ENCODE measurements at places on chromosomes 1 and 21. TPM values are rescaled to one million over a fixed set of nuclear protein-coding genes. Genes with fewer than 3 reads are reported as not detected.

DNA sequence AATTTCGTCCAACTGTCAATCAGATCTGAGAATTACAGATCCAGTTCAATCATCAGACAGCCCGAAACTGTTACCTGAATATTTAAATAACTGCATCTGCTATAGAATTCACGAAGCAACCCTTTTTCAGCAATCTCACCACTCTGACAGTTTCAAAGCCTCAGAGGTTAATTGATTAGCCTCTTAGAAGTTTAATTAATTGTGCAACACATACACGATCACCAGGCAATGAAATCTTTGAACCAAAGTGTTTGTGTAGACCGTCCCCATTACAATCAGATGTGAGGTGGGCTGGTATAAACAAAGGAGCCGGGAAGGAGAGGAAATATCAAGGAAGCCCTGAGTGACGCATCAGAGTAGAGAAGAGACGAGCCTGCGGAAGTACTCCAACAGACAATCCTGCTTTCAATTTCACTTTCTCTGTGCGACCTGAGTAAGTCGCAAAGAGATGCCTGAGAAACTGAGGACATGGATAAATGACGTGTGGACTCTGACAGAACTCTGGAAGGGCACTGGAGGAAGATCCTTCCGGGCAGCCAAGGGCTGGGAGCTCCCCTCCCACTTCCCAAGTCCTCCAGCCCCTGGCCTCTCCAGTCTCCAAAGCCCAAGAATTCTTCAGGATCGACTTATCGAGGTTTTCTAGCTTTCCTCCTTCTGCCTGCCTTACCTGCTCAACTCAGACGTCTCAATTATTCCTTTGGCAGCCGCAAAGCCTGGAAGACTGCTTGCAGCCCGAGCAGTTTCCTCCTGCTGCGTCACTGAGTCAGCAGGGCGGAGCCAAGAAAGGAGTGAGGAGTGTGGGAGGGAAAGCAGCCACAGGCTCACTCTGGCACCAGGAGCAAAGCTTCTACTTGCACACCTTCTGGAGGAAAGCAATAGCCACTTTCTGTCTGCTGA lies at the start of gene RNASEL:
Gene RNASEL (minus strand): TSS at position 757 of the 897 bp plus-strand sequence. CDS start 2,450 bp downstream, outside the sequence.
- no peak for DNase-seq

LDLRAD1 gene
- not detected for total RNA-seq

S100A2 gene
- total RNA-seq: 3.9 TPM

DNA sequence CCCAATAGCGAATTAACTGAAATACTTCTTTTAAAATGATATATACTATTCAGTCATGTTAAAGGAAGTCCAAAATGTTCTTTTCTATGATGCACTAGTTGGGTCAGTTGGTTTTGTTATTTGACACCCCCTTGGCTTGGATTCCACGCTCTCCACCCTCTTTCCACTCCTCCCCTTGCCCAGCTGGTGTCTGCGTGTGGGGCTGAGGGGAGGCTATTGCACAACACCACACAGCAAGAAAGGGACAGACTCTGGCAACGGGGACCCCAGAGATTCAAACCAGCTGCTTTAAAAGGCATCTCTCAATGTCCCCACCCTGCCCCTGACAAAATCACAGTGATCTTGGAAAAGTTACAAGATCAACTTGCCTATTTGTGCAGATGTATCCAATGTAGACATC lies 394.3 kb downstream of the TGFB2 start:
- no peak for DNase-seq

DNA sequence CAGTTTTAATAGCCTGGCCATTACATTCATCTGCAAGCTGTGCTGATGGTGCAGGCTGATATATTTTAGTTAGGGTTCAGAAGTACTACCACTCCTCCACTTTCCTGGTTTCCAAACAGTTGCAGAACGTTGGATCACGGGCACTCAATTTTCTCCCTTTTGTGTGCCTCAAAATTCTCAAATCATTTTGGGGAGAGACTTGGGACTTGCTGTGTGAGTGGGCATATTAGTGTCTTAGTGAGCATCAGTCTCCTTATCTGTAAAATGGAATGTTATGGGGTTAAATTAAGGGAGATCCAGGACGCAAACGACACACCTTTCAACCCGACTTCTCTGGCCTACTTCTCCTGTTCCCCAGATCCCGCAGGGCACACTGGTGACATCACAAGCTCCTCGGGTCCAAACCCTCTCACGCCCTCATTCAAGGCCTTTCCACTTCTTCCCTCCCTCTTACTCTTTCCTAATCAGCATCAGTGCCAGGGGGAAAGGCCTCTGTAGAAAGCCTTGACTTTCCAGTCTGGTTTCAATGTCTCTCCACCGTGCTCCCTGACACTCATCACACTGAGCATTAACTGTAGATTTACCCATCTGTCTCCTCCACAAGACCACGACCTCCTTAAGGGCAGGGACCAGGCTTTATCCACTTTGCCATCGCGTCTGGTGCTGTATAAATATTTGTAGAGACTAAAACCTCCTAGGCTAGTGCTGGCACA lies 1.2 kb downstream of the PIGP start:
- DNase-seq: no peak

DNA sequence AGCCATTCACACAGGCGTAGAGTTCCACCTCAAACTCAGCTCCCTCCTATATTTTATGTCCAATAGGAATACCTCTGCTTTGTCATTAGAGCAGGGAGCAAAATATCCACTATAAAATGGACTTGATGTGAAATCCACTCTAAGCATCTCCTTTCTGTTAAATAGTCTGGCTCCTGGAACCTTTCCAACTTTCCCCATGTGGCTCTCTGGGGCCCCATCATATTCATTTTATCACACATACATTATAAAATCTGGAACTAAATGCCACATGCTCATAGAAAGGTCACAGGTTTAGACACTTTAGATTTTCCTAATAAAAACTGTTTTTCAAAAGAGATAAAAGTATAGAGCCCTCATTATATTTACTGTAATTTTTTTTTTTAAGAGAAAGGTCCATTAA lies 82.1 kb downstream of the PTPN14 start:
- DNase-seq: no peak

GRCh38 chr1:160429702-160430535 lies 29.6 kb downstream of the VANGL2 start:
- DNase-seq: no peak

DNA sequence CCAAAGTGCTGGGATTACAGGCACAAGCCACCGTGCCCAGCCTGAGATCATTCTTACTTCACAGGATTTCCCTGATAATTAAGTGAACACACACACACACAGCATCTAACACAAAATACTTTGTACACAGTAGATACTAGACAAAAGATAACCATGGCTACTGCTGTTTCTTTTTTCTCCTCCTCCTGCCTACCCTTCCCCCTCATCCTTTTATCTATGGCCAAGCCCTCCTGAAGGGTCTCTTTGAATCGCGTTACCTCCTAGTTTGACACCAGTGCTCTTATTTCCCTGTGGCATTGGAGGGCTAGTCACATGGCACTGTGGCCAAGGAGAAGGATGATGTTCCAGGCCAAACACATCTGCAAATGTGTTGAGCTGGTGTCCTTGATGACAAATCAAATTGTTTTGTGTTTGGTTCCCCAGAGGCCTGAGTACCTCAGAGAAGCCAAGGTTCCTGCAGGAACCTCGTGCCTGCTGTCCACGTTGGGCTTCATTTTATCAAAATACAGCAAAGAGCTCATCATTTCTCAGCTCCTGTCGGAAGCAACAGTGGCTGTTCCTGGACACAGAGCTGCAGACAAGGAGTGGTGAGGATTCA lies 20.6 kb downstream of the NDUFS5 start:
- no peak for DNase-seq

DNA sequence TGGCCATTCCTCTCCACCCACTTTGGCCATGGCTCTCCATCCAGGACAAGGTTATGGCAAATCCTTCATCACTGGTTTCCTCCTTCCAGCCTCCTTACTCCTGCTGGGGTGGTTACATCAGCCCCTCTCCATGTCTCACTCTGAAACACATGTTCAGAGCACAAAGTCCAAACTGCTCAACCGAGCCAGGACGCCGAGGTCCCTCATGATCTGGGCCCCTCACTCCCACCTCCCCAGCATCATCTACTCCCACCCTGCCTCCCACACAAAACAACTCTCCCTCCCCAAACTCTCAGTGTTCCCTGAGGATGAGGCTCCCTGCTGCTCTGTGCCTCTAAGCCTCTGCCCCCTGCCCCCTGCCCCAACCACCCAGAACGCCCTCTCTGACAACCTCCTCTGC lies 33.3 kb upstream of the ZBTB40 start:
- DNase-seq: no peak
